ENCODE measurements at places on chromosomes 16 and 17.
A peak's percentile ranks its signal among the peaks of the same experiment; 100 is the strongest.

DNA sequence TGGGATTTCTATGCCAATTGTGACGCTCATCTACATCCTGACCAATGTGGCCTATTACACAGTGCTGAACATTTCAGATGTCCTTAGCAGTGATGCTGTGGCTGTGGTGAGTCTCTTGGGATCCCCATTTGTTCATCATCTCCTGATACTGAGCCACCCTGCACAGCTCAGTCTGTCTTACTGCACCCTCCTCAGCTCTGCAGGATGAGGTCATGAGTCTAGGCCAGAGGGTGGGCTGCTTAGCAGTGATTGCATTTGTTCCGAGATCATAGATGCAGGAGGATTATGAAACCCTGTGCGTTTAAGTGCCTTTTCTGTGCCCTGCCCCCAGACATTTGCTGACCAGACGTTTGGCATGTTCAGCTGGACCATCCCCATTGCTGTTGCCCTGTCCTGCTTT, 19.5 kb downstream of the SLC7A6OS start:
- no peak for DNase-seq

- DNase-seq = no peak
Observed at GRCh38 chr17:72968798-72969197, 123.7 kb downstream of the SLC39A11 start.

GRCh38 chr16:50071075-50071671, 5.4 kb downstream of the HEATR3 start:
- DNase-seq = no peak

DNA sequence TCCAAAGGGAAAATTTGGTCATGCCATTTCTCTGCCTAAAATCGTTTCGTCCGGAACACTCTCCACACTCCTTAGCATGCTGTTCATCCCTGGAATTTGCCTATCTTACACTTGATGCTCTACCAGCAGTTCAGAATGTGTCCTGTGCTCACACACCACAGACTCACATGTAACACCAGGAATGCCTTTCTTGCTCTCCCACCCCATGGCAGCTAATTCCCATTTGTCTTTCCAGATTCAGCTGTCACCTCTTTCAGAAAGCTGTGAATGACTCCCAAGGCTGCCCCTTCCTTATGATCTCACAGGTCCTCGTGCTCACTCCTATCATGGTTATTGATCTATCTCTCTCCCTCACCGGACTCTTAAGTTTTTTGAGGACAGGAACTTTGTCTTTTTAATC, 38.1 kb downstream of the HYDIN start:
- no peak for DNase-seq

DNA sequence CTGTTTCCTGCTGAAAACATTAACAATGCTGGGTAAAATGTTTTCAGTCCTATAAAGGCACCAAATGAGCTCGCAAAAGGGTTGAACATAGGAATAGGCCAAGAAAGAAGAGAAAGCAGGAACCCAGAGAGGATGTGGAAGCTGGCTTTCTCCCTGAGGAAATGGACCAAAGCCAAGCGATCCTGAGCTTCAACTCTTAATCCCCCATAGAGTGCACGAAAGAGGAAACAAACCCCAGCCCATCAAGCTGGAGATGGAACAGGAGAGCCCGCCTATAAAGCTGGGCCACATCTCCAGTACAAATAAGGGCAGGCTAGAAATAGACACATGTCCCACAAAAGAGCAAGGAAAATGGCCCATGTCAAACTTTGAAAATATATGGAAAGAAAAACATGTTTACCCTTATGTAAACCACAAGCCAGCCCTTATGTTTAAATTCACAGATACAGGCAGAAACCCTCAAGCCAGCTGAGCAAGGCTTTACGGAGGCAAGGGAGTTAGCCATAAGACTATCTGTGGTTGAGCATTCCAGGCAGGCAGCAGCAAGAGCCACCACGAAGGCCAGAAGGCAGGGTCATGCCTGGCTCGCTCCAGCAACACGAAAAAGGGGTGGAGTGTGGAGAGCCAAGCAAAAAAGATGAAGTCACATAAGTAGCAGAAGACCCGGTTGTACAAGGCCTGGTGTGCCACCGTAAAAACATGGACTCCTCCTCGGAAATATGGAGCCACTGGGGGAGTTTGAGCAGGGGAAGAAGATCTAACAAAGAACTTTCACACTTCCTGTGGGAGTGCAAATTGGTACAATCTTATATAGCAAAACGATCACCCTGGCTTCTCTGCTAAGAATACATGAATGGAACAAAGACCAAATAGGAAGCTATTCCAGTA, 27.8 kb downstream of the COPRS start:
- no peak for DNase-seq

DNA sequence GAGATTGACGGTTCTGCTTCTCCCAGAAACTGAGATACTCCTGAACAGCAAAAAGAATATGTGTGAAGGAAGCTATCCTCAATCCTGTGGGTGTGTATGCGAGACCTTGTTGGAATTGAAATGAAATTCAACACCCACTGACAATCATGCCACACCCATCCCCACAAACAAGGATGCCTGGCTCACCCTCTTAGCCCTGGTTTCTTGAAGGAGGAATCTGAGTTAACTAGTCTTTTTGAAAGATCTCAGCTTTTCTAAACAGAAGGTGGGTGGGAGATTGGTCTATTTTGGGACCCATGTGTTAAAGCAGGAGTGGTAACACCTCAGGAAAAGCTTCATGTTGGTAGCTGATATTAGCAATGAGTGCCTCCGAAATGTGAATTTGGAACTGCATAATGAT, 1244.5 kb downstream of the CDH11 start:
- no peak for DNase-seq

DNA sequence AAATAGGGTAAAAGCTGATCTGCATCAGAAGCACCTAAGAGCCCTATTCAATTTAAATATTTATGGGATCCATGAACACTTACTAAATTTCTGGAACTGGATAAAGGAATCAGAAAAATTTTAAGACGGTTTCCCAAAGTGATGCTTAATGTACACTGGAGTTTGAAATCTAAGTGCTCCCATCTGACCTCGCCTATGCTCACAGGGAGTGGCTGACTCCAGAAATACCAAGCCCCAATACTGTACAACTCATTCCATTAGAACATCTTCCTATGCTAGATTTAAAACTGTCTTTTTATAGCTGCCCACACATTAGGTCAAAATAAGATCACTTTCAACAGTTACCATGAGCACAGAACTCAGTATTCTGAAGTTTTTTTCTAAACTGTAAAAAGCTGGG, 1214.6 kb downstream of the CDH11 start:
- DNase-seq = no peak

- DNase-seq = no peak
Observed at GRCh38 chr16:86723689-86724088, 145.3 kb downstream of the FOXL1 start.

DNA sequence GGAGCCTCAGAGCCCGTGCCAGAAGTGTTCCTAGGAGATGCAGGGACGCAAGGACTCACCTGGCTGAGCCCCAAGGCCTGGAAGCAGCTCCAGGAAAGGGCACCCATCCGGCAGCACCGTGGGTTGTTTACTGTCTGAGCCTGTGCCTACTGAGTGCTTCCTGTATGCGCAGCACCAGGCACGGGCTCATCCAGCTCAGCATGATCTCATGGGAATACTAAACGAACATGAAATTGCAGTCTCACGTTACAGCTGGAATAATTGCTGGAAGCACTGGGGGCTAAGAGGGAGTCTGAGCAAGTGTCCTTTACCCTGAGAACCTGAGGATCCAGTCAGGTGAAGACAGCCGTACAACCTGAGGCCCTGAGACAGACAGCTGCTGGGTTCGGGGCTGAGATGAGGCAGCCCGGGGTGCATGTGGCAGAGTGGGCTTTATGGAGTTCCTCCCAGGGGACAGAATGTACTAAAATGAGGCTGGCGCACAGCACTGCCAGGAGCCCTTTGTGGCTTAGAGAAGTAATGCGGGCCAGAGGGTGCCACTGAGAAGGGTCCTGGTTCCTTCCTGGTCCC, 5.4 kb downstream of the CTRL start:
- DNase-seq = no peak

DNA sequence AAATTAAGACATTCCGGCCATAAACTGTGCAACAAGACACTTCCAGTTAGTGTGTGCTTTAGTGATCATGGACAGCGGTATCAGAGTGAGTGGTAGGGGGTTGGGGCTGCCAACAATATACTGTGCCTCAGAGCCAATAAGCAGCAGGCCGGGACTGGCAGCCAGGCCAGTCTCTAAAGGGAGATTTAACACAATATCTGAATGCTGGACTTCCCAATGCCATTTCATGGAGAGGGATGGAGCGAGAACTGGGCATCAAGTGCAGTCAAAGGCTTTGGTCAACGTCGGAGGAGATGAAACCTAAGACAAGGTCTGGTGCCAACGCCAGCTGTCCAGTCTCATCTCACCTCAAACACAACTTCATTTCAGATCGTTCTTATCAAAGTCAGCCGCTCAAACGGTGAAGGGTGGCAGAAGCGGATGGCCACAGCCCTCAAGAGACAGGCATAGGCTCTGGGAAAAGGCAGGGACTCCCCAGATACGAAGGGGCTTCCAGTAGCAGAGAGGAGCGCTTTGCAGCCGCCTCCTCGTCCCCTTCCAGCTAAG, 935 bp downstream of the USP32 start:
- DNase-seq = no peak

DNA sequence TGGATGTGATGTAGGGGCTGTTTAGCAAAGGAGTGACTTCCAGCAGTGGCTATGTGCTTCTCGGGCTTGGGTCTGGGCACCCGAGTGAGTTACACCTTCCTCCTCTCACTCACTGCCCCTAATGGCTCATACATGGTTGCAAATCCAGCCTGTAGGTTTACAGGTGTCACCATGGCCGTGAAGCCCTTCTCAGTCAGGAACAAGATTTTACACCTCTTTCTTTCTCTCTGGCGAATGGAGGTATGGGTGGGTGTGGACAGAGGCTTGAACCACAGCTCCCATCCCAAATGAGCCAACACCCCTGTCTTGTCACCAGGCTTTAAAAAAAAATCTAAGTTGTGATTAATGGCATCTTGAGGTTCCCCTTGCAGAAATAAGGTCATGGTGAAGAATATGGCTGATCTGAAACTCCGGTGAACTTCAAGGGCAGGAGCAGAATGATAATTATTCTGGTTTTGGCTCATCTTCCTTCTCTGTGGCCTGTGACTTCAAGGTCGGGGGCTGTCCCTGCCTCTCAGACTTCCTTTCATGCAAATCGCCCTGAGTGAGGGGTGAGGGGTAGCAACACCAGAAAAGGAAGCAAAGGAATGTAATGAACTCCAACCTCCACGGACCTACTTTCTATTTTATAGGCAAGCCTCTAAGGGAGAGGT, 331.2 kb downstream of the MAF start:
- no peak for DNase-seq

DNA sequence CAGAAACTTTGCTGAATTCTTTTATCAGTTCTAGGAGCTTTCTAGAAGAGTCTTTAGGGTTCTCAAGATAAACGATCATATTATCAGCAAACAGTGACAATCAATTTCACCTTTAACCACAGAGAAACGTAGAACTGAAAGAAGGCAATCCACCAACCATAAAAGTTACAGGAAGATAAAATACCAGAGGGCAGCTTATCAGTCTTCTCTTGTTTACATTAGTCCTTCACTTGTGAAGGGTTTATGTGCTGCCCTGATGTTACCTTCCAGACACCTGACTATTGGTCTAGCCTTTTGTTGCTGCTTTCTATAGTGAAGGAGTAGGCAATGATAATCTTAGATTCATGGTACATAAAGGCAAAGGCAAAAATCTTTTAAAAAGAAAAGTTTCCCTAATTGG, 73.2 kb upstream of the EFCAB3 start:
- no peak for DNase-seq

- DNase-seq = no peak
Observed at GRCh38 chr16:85400305-85401205, 212.6 kb upstream of the GSE1 start.

DNA sequence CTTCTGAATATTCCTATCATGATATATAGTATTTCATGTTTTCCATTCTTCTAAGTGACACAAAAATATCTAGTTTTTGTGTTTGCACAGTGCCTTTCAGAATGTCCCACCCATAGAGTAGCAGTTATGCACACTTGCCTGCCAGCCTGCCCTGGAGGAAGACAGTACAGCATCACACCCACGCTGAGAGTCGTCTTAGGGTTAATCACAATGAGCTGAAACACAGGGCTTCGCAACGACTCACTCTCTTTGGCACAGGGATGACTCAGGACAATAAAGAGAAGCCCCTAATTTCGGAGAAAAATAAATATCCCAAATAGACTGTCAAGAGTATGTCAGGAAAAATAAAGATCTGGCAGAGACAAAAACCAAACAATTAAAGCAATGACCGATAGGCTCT, 11.6 kb upstream of the NDUFAB1 start:
- no peak for DNase-seq

- DNase-seq = peak; percentile 58
Observed at GRCh38 chr17:29116804-29117753, 63.1 kb downstream of the MYO18A start.

GRCh38 chr17:1315891-1316403, 36.5 kb downstream of the TRARG1 start:
- no peak for DNase-seq

GRCh38 chr16:67461600-67462278, 19.2 kb downstream of the ATP6V0D1 start:
- no peak for DNase-seq

DNA sequence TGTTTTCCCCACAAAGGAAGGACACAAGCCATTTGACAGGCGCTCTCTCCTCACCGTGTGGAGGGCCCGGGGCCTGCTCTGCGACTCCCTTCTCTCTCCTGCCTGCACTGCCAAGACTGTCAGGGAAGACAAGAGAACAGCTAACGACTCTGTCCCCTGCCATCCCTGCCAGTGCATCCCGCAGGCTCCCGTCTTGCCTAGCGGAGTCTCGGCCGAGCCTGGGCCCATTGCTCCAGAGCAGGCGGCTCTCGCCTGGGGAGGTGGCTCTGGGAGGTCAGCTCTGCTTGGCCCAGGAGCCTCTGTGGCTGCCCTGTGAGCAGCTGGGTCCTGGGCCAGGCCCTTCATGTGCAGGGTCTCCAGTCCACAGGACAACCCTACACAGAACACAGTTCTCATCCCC, 53.0 kb downstream of the WNT3 start:
- DNase-seq = no peak
